ENCODE measurements at places on chromosomes 1 and 21.

DNA sequence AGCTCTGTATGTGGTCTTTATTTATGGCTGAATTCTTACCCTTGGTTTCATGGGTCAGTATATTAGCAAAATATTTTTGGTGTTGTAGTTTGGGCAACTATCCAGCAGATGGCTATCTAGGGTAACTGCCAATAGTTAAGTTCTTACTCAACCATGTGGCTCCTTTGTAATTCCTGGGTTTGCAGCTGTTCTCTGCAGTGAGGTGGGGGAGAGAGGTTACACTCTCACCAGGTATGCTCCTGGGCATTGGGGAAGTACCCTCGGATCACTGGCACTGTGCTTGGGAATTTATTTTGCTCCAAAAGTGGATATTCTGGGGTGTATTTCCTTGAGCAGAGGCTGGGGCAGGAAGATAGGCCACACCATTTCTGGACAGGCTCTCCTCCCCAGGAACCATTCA, 436.7 kb upstream of the TMPRSS15 start:
- no peak for DNase-seq

- DNase-seq: no peak
Observed at GRCh38 chr1:87200875-87201638, 127.6 kb upstream of the LMO4 start.

GRCh38 chr1:80531182-80531581, 1269.6 kb upstream of the ADGRL2 start:
- no peak for DNase-seq

DNA sequence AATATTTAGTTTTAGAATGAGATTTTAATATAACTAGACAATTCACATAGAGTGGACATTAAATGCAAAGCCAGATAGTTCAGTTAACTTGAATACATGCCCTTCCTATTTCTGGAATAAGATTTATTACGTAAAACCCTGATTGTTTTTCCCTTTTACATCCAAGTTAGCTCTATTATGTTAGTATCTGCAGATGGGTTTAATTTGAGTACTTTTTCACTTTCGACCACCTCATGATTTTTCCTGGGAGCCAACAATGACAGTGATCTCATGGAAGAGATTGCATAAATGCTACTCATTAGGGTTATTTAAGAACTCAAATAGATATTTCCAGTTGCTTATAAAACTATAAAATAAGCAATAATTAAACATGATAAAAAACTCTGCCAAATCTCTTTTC, 199.4 kb upstream of the PTGFR start:
- no peak for DNase-seq

DNA sequence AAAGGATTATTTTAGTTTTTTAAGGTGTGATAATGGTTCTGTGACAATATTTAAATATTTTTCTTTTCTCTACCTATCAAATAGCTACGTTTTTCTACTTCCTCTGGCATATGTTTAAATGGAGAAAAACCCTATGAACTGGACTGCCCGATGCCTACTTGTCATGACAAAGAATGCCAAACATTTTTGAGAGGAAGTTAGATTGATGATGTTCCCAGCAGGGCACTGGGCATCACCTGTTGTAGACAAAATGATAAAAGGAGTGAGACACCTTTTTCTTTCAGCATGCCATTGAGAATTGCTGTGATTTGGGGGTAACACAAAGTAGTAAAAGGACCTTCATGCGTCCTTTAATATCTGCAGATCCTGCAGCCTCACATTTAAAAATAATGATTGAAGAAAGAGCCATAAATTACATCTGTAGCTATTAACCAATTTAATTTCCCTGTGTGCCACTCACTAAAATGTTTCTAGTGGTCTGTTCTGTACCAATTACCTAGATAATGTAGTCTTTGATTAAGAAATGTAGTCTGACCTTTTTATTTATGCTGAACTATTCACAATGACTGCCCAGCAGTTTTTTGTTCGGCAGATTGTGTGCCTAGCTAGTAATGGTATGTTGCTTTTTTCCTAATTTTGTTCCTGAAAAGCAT, 47.6 kb downstream of the RPL5 start:
- no peak for DNase-seq

DNA sequence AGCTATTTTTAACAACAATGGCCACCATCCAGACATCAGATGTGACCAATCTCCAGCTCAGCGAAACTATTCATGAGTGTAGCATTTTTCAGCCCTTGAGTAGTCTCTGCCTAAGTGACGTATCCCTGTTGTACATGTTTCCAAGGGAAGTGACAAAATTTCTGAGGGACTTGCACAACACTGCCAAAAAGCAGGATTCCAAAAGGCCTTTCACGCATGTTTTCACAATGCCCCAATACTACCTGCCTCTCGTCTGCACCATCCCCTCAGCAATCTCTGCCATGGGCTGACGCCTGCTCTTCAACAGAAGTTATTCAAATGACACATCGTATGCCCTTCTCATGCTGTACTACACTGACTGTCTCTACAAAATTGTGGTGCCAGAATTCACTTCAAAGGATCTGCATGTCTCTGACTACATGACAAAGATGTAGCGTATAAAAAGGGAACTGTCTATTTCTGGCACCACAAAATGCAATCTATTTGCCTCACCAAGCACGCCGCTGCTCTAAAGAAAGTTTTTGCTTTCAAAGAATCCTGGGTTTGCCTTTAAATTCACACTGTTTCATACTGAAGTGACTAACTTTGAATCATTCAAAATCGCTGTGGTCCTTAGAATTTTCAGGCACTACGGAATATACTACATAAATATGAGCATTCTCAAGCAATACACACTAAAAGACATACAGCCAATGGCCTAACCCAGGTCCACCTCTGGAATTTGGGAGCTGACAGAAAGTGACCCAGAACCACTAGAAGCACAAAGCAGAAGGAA, 32.9 kb downstream of the JAK1 start:
- no peak for DNase-seq

DNA sequence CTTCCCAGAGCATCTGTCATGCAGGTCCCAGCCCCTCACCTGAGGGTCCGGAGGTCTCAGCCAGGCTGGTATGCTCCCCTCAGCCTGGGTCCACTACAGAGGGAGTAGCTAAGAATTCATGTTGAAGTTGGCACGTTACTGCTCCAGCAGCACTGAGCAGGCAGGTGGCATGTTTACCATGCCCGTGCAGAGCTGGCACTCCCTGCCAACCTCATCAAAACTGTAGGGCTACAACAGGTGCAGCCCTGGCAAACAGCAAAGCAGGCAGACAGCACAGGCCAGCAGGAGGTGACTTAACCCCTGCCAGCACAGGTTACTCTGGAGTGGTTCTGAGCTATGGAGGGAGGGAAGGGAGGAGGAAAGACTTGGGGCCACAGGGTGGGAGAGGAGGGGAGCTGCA, 46.4 kb downstream of the NUAK2 start:
- DNase-seq: peak; percentile 44

GRCh38 chr1:20717452-20718342, at the start of gene KIF17:
Gene KIF17, minus strand, starts transcription at chr1:20718007. Its CDS starts 301 bp downstream, at chr1:20717706.
- peak; percentile 58 for DNase-seq

DNA sequence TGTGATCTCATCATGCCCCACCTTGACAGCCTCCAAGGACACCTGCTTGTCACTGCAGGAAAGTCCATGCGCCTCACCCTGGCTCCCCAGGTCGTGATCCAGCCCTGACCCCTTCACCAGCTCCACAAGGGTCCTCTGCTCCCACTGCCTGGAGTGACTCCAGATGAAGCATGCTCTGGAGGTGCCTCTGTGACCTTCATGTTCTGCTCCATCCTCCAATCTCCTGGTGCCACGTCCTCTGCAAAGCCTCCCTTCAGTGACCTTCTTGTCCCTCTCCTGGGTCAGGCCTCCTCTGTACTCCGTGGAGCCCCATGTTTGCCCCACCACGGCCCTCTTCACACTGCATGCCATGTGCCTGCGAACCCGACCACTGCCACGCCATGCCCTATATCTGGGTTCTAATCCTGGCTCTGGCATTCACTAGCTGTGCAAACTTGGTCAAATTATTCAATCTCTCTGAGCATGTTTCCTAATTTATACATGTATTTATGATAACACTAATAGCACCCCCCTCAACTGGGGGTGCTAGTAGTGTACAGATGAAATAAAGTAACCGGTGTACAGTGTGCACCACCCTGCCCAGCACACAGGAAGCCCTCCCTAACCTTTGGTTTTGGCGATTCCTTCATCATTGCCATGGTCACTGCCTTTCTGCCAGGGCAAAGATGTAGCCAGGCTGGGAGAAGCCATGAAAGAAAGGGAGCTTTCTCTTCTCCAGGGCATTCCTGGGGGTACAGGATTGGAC, 77.4 kb downstream of the STUM start:
- no peak for DNase-seq

- DNase-seq: no peak
Observed at GRCh38 chr1:100631015-100631551, 88.5 kb upstream of the VCAM1 start.

DNA sequence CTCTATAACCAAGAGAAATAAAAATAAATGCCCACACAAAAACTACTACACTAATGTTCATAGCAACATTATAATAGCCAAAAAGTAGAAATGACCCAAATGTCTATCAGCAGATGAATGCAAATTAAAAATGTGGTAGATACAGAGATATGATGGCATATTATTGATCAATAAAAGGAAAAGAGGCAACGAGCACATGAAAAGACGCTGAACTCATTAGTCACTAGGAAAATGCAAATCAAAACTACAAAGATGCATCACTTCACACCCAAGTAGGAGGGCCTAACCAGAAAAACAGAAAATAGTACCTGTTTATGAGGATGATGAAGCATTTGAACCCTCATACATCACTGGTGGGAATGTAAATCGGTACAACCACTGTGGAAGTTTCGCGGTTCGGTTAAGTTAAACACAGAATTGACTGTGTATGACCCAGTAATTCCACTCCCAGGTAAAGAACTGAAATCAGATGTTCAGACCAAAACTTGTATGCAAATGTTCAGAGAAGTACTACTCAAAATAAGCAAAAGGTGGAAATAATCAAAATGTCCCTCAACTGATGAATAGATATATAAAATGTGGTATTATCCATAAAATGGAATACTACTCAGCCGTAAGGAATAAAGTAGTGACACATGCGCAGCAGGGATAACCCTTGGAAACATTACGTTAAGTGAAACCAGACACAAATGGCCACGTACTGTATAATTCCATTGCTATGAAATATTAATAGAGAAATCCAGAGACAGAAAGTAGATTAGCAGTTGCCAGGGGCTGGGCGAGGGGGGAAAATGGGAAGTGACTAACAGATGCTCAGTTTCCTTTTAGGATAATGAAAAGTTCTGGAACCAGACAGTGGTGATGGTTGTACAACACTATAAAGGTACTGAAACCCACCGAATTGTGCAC, 3.1 kb downstream of the USP48 start:
- peak; percentile 38 for DNase-seq

DNA sequence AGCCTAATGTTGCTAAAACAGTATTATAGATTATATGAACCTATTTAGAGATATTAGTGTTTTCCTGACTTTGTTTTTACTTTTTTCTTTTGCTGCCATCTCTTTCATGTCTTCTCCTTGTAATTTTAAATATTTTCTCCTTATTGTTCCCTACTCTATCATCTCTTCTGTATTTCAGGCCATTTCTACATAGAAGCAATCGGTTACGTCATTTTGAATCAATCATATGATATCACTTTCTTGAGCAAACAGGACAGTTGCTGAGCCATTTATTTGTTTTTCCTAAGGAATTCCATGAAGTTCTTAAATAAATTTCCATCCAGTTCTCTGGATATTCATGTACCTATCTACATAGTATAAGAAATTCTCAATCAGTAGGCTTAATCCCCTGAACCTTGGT, 287.2 kb downstream of the NUF2 start:
- DNase-seq: no peak

- peak; percentile 58 for DNase-seq
Observed at GRCh38 chr1:225881081-225881958, 860 bp downstream of the TMEM63A start.
